ENCODE measurements at places on chromosomes 16 and 17. TPM values are rescaled to one million over a fixed set of nuclear protein-coding genes. Genes with fewer than 3 reads are reported as not detected.

PRR35 gene
- 0.11 TPM for polyA plus RNA-seq

RGS11 gene
- polyA plus RNA-seq = 2.1 TPM

HS3ST2 gene
- polyA plus RNA-seq = not detected

KIF19 gene
- polyA plus RNA-seq = 1.1 TPM

ATXN2L gene
- polyA plus RNA-seq = 58.8 TPM

KRT33A gene
- not detected for polyA plus RNA-seq

SLC13A2 gene
- polyA plus RNA-seq = not detected

WNT9B gene
- 0.13 TPM for polyA plus RNA-seq

KRTAP2-1 gene
- polyA plus RNA-seq = not detected

SCIMP gene
- polyA plus RNA-seq = 2.1 TPM

P2RX5 gene
- 32.9 TPM for polyA plus RNA-seq

CNEP1R1 gene
- polyA plus RNA-seq = 28.5 TPM

All from muscle of arm (tissue), 14 donors.